ENCODE measurements at places on chromosomes 2 and 18. TPM values are rescaled to one million over a fixed set of nuclear protein-coding genes. Genes with fewer than 3 reads are reported as not detected.

The SPIRE1 gene
- total RNA-seq = 20.9 TPM

The MROH2A gene
- 0.11 TPM for total RNA-seq

The TUBB8B gene
- total RNA-seq = 0.67 TPM

The LOXL3 gene
- 1.4 TPM for total RNA-seq

The HJURP gene
- 40.1 TPM for total RNA-seq

The RAB12 gene
- total RNA-seq = 45.4 TPM

The IHH gene
- not detected for total RNA-seq

The RIOK3 gene
- 54.3 TPM for total RNA-seq

The ABCB11 gene
- total RNA-seq = not detected

The FAP gene
- 3.0 TPM for total RNA-seq

The CYTIP gene
- total RNA-seq = not detected

The FAM117B gene
- total RNA-seq = 3.0 TPM

The ACMSD gene
- not detected for total RNA-seq

The TMEM200C gene
- total RNA-seq = 0.14 TPM

The LDLRAD4 gene
- not detected for total RNA-seq

Measured in foreskin keratinocyte (primary cell).